ENCODE measurements at places on chromosomes 2 and 18.

- DNase-seq = no peak
Observed at GRCh38 chr18:13290856-13291271, 72.3 kb downstream of the LDLRAD4 start.

DNA sequence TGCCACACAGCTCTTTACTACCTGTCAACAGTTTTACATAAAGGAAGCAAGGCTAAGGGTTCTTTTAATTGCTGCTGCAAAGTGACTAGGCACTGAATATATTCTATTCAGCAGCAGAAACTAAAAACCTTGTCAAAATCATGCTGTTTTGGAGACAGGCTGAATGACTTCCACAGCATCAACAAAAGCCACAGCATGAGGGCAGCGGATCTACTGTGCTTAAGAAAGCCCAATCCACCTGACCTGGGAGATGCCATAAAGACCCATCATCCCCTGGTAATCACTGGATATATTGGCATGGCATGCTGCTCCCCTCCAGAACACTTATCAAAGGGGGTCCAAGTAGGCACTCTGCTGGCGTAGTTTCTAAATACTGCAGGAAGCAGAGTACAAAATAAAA, 715.1 kb upstream of the SLC8A1 start:
- DNase-seq = no peak

- no peak for DNase-seq
Observed at GRCh38 chr18:26215247-26215970, 10.8 kb upstream of the TAF4B start.

DNA sequence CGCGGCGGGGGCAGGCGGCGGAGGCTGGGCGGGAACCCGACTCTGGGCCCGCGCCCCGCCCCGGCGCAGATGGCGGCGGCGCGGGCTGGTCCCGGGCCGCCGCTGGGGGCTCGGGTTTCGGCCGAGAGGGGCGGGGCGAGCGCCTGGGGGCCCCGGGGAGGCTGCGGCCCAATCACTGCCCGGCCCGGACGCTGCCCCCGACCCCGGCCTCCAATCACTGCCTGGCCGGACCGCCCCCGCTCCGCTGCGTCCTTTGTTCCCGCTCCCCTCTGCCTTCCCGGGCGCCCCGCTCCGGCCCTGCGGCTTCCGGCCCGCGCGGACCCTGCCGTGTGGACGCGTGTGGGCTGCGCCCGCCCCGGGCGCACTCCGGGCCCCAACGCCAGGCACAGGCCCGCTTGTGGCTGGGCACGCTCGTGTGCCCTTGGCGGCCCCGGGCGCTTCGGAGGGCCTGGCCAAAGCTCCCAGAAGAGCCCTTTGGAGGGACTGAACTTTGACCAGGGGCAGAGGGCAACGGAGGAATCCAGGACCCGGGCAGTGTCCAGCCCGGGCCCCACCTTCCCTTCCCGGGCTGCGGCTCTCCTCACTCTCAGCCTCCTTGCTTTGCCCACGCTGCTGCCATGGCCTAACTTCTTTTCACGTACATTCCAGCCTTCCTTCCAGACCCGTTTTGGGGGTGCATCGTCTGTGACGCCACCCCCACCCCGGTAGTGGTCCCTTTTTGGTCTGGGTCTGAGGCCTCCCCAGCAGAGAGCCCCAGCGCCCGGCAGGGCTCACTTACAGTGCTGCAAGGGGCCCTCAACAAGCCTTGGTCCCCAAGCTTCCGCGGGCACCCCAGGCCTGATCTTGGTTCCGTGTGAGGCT, 27.1 kb upstream of the PTMA start:
- DNase-seq = peak; percentile 71

DNA sequence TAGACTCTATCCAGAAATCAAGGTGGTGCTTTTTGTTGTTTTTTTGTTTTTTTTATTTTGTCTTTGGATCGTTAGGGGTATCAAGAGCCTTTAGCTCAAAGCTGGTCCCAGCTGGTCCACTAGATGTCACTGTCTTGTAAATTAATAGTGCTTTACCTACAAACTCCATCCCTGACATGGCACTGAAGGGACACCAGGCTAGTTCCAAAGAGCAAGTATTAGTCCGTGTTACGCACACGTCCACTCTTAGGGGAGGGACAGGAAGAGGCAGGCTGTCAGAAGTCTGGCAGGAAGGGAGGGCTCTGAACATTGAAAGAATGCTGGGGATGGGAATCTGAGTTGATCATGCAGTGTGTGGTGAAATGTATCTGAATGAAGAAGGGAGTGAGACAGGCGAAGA, 85.9 kb upstream of the CCBE1 start:
- no peak for DNase-seq

- no peak for DNase-seq
Observed at GRCh38 chr2:205967391-205968075, 118.4 kb downstream of the INO80D start.

GRCh38 chr2:29042561-29043075, 31.7 kb downstream of the PCARE start:
- no peak for DNase-seq

- DNase-seq = no peak
Observed at GRCh38 chr2:208256192-208256782, 1.4 kb upstream of the IDH1 start.

GRCh38 chr2:24174851-24175277, at the start of gene FAM228A:
Gene FAM228A, plus strand, starts transcription at chr2:24175053. Its CDS starts 428 bp downstream, at chr2:24175481.
- DNase-seq = no peak

DNA sequence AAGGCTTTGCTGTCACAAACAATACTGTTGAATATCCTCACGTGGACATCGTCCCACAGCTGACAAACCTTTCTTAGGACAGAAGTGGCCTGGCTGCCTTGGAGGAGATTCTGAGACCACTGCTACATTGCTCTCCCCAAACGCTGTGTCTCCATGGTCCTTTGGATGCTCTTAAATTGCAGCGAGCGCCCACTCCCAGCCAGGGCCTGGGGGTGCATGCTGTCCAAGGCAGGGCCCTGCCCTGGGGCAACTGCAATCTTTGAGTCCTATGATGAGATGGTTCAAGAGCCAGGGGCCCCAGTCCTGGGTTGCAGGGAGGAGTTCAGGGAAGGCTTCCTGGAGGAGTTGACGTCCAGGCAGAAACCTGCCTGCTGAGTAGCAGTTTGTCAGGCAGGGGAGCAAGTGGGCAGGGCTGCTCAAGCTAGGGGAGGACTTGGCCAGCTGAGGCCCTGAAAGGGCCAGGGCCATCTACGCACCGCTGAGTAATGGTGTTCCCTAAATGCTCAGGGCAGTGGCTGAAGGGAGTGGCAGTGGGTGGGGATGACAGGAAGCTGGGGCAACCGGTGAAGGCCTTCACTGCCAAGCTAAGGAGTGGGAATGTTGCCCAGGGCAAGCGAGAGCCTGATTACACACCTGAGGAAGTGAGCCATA, 10.8 kb upstream of the SDC1 start:
- DNase-seq = peak; percentile 88

DNA sequence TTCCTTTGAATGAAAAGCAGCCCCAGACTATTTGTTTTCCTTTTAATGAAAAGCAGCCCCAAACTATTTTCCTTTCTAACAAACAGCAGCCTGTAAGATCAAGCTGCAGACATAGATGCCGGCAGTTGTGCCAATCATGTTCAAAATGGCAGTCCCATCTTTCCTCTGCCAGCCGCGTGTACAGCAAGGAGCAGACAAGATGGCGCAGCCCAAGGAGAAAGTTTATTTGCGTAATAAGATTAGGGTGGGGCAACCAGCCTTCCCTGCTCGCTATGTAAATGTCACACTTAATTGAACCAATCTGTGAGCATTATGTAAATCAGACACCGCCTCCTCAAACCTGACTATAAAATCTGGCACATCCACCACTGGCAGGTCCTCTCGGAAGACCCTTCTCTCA, 226.0 kb downstream of the TGIF1 start:
- no peak for DNase-seq

GRCh38 chr2:72113847-72114692, 33.6 kb downstream of the CYP26B1 start:
- no peak for DNase-seq

- peak; percentile 20 for DNase-seq
Observed at GRCh38 chr2:66170744-66171330, 264.1 kb upstream of the MEIS1 start.

DNA sequence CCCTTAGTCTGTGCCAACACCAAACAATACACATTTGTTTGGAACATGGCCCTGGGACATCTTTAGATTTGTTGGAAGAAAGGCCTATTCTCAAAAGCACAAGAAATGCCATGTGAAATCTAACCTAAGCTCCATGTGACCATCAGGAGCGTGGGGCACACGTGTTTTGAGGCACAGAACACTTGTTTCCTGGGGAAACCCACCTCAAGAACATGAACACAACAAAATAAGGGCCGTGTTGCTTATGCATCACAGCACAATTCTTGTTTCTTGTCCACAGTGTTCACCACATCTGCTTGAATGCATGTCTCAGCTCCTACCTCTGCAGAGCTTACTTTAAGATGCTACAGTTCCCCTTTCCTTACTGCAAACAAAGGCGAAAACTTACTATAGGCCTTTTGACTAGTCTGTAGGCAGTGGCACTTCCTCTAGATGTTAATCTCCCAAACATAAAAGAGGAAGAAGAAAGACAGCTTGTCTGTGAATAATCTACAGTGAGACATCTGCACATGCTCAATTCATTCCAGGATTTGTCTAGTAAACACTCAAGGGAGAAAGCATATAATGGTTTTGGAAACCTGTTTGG, 165.0 kb downstream of the ANKRD44 start:
- no peak for DNase-seq

- DNase-seq = no peak
Observed at GRCh38 chr2:46390036-46390435, 89.3 kb upstream of the TMEM247 start.

- no peak for DNase-seq
Observed at GRCh38 chr2:39455826-39456225, 18.7 kb upstream of the MAP4K3 start.

DNA sequence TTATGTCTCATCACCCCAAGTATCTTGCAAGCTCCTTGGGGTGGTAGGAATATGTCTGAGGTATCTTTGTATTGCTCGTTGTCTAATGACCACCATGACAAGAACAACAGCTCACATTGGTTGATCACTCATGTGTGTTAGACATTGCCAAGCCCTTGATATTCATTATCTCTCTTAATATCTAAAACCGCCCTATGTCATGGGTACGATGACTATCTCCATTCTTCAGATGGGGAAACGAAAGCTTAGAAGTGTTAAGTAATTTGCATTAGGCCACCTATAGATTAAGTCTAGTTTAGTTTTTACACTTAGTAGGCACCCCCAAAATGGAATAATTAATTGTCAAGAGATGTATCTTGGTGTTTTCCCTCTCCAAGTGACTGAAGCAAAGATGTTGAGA, 57.0 kb downstream of the ICOS start:
- no peak for DNase-seq

- no peak for DNase-seq
Observed at GRCh38 chr2:237539681-237540080, 26.7 kb upstream of the PRLH start.

- no peak for DNase-seq
Observed at GRCh38 chr18:1875219-1875618, 696.1 kb downstream of the METTL4 start.

GRCh38 chr2:219551441-219552381, 7.9 kb downstream of the TMEM198 start:
- DNase-seq = peak; percentile 23

DNA sequence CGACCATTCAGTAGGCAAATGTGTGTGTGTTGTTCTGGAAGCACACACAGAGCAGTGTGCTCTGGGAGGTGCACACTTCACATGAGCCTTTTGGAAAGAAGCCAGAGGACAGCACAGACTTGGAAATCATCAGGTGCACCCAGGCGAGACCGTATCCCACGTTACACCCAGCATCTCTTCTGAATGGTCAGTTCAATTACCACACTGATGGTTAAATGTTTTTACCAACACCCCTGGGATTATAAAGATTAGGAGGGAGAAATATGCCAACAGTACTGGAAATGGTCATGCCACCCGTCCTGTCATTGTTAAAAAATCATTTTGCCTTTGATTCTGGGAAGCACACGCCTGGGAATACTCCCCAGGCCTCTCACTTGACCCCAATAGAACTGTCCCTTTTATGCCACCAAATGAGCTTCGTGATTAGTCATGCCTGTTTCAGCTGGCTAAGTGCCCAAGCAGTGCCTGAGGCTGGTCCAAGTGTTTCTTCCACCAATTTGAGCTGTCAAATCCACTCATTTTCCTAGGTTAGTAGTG, 183.7 kb downstream of the NRP2 start:
- no peak for DNase-seq

- DNase-seq = no peak
Observed at GRCh38 chr18:40048886-40049650, 1906.0 kb upstream of the PIK3C3 start.

- no peak for DNase-seq
Observed at GRCh38 chr2:40367652-40368051, 84.2 kb downstream of the SLC8A1 start.

DNA sequence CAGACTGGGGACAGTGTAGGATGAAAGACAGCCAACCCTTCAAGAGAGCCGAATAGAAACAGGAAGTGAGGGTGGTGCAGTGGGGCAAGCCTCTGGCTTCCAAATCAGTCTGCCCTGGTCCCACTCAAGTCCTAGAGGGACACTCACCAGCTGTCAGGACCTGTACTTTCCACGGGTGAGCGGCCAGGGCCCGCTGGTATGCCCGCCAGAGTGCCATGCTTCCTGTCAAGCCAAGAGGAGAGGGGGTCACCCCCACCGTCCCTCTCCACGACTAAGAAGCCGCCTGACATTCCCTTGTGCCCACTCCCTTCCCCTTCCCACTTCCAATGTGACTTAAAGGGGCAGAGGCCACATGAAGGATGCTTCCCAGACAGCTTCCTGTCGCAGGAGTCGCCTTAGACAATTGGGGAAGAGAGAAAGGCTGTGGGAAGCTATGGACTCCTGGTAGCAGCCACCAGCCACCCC, 564 bp downstream of the MPV17 start:
- no peak for DNase-seq

DNA sequence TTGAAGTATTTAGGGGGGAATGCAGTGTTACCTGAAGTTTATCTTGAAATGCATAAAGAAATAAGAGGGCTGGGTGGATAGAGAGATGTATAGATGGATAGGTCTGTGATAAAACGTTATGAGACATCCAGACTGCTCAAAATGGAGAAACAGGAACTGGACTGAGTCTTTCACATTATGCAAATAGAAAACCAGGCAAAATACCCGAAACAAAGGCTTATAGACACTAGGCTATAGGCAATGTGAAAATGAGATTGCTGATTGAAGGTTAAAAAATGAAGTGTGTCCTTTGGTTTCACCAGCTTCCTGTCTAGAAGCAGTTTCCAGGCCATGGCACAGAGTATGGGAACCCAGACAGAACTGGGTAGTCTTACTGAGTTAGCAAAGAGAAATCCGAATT, 24.9 kb upstream of the SLC3A1 start:
- no peak for DNase-seq

DNA sequence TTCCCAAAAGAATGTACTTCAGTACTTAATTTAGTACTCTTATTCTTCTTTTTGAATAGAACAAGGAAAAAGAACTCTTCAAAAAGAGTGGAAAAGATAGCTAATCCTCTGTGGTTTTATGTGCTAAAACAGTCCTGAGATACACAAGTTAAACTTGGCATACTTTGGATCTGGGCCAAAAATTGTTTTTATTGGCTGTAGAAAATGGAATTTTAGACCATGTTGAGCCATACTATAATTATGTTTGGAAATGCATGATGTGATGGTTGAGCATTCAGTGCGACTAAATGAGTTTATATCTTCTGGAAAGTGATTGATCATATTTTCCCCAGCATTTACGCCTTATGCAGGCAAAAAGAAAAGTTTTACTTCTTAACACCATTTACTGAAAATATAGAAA, 18.0 kb upstream of the PDE1A start:
- DNase-seq = no peak

GRCh38 chr2:110979471-110980338, 141.0 kb upstream of the BCL2L11 start:
- peak; percentile 12 for DNase-seq

Measured in RWPE1 (cell line).